ENCODE measurements at places on chromosomes 5 and 9.

- DNase-seq, result no peak
These were observed 19.7 kb downstream of the HMGCR start for GRCh38 chr5:75356719-75357118.

- DNase-seq, result no peak
These were observed 140.8 kb upstream of the RASA1 start for GRCh38 chr5:87126869-87127268.

DNA sequence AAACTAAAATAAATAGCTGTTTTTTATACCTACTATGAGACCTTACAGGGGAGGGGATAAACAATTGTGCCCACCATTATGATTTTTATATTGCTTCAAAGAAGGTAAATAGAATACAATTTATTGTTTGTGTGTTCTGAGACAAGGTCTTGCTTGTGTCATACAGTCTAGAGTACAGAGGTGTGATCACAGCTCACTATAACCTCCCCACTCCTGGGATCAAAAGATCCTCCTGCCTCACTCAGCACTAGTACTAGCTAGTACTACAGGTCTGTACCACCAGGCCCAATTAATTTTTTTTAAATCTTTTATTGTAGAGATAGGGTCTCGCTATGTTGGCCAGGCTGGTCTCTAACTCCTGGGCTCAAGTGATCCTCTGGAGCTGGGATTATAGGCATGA is 11.3 kb downstream of the TLE1 start:
- DNase-seq, result no peak

DNA sequence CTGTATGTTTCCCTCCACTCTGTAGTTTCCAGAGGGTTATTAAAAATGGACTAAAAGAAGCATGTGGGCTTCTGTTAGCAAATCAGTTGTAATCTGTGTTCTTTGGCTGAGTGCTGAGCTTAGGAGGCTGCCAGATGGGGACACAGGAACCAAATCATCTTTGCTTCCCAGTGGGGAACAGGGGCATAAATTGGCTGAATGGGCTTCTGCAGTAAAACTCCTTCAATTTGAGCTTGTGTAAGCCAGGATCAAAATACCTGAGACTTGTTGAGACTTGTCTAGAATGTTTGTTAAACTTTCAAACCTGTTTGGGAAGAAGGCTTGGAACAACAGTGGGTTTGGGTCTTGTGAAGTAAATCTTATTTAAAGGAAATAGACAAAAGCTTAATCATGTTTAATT is 32.2 kb upstream of the TNFAIP8 start:
- DNase-seq, result no peak

- no peak for DNase-seq
These were observed 820 bp upstream of the CFAP90 start for GRCh38 chr5:7851617-7852289.

DNA sequence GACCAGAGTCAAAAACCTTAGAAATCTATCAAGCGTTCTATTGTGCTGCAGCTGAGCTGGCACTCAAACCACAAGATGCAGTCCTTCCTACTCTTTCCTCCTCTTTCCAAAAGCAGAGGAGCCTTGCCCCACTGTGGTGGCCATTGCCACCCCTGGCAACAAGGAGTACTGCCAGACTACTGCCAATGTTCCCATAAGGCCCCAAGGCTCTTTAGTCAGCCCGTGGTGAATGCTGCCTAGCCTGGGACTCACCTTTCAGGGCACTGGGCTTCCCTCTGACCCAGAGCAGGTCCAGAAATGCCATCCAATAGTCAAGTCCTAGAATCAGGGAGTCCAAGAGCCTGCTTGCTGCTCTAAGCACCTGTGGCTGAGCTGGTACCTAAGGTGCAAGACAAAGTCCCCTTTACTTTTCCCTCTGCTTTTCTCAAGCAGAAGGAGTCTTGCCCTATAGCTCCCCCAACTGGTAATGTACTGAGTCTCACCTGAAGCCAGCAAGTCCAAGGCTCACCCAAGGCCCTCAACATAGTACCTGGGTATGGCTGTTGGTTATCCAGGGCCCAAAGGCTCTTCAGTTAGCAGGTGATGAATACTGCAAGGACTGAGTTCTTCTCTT is 219.4 kb downstream of the ATPSCKMT start:
- DNase-seq, result no peak

- no peak for DNase-seq
These were observed 295.8 kb upstream of the IRX2 start for GRCh38 chr5:3047212-3047774.

DNA sequence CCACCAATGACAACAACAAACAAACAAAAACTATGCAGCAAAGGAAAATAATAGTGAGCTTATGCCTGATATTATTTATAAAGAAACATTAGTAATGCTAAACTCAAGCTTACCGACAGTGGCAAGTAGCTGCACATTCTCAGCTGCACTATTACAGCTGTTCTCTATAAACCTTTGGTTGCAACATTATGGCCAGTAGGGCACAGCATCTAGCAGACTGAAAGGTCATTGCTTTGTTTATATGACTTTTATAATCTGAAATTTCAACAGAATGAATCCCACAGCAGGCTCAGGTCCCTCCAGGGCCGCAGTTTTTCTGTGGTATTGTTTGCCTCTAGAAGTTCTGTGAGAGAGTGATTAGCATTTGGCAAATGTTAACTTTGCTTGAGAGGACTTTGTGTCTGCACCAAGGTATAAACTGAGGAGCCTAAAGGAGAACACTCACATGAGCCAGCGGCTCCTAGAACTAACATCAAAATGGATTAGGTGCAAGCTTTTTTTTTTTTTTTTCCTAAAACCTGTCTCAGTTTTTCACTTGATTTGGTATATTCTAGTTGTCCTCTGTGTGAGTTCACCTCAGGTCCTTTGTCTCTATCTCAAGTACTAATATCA is 58.3 kb downstream of the IZUMO3 start:
- no peak for DNase-seq

- DNase-seq, result no peak
These were observed 361.6 kb downstream of the NPR3 start for GRCh38 chr5:33072726-33073125.

- DNase-seq, result no peak
These were observed 56.2 kb downstream of the DENND4C start for GRCh38 chr9:19286634-19287188.

DNA sequence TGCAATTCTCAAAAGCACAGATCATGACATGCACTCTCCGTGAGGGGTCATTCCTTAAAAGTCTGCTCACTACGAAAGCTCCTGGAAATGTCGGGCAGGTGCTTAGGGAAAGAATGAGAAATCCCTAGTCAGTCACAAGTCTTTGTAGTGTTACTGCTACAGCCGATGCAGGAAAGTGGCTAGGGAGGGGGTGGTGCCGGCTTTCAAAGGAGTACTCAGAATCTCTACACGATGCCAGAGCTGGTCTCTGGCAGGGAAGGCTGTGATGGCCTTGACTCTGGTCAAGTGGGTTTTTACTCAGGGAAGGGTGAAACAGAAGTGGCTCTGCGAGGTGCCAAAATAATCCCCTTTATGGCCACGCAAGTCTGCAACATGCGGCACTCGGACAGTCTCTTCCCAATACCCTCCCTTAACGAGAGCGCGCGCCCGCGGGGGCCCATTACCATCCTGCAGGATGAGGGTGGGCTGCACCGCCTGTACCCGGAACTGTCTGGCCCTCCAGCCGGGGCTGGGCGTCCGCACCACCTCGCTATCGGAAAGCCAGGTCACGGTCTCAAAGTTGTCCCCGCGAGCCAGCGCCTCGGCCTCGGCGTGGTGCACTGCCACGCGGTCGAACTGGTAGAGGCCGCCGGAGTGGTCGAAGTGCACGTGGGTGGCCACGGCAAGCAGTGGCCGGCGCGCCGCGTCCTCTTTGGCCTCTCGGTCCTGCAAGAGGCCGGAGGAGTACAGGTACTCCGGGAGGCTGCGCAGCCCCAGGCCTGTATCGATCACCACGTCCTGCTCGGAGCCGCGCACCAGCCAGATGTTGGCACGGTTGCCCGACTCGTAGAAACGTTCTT is 956 bp downstream of the MBLAC2 start:
- no peak for DNase-seq

- no peak for DNase-seq
These were observed 23.5 kb downstream of the ITGA1 start for GRCh38 chr5:52811067-52811749.

DNA sequence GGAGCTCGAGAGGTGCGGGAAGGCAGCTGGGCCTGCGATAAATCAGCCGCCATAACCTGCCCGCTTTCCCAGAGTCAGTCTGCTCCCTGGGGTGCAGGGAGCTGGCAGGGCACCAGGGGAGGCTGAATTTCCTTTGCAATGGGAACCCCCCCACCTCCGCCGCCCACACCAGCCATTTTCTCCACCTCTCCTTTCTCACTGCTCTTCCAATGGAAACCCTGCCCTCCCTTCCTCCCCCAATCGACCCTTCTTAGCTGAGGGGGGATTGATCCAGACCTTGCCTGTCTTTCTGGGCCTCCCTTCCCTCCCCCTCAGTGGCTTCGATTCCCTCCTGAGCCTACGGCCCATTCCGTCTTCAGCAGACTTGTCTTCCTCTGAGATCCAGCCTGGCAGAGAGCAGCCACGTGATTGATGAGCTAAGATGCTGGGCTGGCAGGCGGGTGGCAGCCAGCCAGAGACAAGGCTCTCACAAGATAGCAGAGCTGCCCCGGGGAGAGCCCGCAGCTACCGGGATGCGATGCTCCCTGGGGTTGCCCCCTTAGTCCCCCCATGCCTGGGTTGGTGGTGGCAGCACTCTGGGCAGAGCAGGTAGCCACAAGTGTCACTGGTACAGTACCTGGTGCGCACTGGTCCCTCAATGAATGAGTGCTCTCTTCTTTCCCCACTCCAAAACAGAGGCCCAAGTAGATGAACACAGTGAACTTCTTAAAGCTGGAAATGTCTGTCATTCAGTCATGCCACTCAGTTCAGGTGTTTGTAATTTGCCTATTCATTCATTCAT is 53.7 kb upstream of the FABP6 start:
- no peak for DNase-seq

- no peak for DNase-seq
These were observed 77.8 kb upstream of the ZNF462 start for GRCh38 chr9:106785200-106785599.

- DNase-seq, result no peak
These were observed 42.3 kb downstream of the BASP1 start for GRCh38 chr5:17259630-17260257.

DNA sequence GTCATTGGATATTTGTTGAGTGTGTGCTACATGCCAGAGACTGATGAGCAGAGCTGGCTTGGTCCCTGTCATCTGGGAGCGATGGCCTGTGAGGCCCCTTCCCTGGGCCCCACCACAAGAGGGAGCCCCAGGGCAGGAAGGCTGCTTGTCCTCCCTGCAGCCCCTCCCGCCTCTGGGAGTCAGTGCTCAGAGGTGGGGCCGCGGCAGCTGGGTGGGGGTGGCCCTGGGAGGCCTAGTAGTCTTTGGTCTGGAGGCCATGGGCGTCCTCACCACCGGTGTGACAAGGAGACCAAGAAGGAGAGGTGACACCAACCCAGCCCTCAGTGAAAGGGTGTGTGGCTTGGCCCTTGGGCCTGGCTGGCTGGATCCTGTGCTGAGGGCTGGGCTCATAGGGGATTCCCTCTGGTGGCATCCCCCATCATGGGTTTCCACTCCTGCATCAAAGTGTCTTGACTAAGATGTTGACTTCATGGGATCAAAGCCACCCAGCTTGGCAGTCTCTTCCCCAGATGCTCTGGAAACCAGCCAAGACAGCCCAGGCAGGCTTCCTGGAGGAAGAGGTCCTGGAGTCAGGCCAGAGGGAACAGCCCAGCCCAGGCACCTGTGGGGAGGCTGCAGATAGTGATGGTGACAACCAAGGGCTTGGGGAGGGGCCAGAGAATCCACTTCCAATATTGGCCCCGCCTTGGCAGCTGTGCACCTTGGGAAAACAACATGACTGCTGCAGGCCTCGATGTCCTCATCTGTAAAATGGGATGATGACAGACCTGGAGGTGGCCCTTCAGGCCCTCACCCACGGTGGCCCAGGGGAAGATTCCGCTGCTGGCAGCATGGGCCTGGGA is 166.7 kb downstream of the GAPVD1 start:
- DNase-seq, result no peak
